ENCODE measurements at places on chromosomes 1 and 21. TPM values are rescaled to one million over a fixed set of nuclear protein-coding genes. Genes with fewer than 3 reads are reported as not detected.

DNA sequence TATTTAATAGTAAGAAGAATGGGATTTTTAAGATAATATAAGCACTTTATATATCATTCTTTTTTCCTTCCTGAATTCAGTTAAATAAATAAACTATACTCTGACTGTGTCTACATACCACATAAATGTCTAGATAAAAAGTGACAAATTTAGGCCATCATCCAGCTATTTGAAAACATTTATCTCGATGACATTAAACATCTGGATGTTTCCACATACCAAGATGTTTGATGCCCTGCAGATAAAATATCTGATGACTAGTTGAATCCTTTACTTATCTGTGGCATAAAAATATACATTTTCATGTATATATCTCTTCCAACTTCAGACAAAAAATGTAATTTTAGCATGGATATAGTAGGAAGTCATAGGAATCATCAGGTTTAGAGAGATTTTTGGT is 348.3 kb downstream of the DPYD start:
- H3K36me3 ChIP-seq: no peaks in the 10 kb centered on the region
- H3K4me3 ChIP-seq: no peak overlapping the region
- no peak for DNase-seq

GRCh38 chr1:1219341-1219740 is 5.4 kb upstream of the TNFRSF4 start:
- no peaks in the 10 kb centered on the region for H3K27me3 ChIP-seq
- no peak for DNase-seq
- peaks cover 4% of the 10 kb centered on the region for H3K36me3 ChIP-seq

GRCh38 chr1:35539073-35539823 is 18.0 kb downstream of the KIAA0319L start:
- no peak for DNase-seq
- no peak overlapping the region for H3K4me3 ChIP-seq
- H3K27me3 ChIP-seq: no peaks in the 10 kb centered on the region

SLAMF8 gene
- 12.0 TPM for total RNA-seq

GRCh38 chr1:51421964-51422363 is 91.6 kb upstream of the TTC39A start:
- DNase-seq: peak; percentile 82
- H3K27ac ChIP-seq: no peak overlapping the region
- no peaks in the 10 kb centered on the region for H3K36me3 ChIP-seq
- no peaks in the 10 kb centered on the region for H3K4me1 ChIP-seq
- no peaks in the 10 kb centered on the region for H3K27me3 ChIP-seq
- peak overlapping the region; percentile 30 for H3K4me3 ChIP-seq

Data from kidney (tissue), 22 donors.